ENCODE measurements at places on chromosomes 5 and 9.

GRCh38 chr5:109908366-109908765 lies 218.6 kb downstream of the MAN2A1 start:
- DNase-seq: no peak

DNA sequence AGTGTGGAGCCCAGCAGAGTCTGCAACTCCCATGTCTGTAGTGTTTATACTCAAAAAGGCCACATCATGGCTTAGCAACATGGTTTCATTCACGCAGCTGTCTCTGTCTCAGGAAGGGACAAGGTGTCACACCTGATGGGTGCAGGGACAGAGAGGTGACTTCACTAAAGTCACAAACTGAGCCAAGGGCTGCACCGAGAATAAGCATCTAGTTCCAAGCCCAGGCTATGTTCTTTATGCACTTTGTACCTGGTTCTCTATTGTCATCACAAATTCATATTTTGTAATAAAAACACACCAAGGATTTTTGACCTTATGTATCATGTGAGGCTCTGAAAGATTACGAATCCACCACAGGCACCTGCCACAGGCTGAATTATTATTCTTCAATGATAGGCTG lies 64.9 kb upstream of the STK32A start:
- DNase-seq: no peak

DNA sequence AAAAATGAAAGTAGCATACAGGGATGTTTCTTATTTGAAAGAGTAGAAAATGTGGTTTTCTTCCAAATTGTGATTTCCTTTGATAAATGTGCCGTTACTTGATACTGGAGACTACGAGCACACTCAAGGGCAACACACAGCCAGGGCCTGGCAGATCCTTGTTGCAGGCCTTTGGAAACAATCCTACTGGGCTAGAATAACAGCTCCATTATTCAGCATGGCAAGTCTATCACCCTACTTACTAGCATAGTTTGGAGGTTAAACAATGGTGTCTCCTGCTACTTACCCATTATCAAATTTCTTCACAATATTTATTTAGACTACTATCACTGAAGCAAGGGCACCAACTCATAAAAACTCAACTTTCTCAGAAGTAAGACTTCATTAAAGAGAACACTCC lies 140.8 kb upstream of the ZNF608 start:
- no peak for DNase-seq

DNA sequence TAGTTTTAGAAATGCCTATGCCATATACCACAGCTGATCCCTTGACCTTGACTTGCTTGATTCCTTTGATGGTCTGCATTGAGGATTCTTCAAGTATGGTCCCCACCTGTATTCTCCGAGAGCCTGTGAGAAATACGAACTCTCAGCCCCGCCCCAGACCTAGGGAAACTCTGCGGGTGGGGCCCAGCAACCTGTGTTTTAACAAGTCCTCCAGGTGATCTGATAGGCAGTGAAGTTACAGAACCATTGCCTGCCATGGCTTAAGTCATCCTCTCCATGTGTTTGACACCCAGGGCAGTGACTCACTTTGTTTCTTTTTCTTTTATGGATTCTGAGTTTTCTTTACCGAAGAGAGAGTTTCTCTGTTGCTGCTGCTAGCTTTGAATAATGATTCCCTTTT lies 18.5 kb downstream of the FRMPD1 start:
- no peak for DNase-seq

DNA sequence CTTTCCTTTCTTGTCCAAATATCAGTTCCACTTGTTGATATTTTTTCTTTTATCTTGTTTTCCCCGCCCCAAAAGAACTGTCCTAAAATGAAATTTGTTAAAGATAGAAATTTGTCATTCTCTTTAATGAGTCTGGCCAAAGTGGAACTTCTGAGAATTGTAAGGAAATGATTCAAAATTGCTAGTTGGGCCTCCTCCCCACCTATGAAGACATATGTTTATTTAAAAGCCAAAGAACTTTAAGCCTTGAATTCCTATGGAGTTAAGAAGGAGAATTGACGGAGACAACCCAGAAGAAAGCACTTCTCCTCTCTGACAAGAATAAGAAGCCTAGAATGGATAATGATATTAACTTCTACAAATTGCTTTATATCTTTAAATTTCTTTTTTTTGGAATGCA lies 59.1 kb upstream of the ALDH1A1 start:
- no peak for DNase-seq

DNA sequence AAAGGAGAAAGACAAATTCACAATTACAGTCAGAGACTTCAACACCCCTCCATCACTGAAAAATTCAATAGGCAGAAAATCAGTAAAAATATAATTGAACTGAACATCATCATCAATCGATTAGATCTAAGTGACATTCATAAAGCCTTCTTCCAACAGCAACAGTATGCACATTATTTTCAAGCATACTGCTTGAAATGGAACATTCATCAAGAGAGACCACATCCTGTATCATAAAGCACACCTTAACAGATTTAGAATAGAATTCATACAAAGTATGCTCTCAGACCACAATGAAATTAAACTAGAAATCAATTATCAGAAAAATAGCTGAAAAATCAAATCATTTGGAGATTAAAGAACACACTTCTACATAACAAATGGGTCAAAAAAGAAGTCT lies 39.1 kb downstream of the ERMP1 start:
- DNase-seq: no peak

- no peak for DNase-seq
Observed at GRCh38 chr5:135203593-135204036, 169.6 kb upstream of the PITX1 start.

DNA sequence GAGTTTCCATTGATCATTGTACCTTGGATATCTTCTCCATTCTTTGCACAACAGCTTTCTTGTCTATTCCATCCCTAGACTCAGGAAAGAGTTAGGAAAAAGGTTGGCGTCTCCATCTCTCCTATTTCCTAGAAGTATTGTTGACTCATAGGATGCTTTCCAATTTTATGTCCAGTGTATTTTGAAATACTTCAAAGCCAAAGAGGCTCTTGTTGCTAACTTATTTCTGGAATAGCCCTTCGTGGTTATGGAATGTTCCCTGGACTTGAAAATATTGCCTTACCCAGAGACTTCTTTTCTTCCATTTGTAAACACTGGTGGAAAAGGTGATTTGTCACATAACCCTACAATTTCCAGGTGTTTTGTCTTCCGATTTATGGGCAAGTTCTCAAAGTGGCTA lies 402.3 kb upstream of the ZNF608 start:
- DNase-seq: peak; percentile 31

DNA sequence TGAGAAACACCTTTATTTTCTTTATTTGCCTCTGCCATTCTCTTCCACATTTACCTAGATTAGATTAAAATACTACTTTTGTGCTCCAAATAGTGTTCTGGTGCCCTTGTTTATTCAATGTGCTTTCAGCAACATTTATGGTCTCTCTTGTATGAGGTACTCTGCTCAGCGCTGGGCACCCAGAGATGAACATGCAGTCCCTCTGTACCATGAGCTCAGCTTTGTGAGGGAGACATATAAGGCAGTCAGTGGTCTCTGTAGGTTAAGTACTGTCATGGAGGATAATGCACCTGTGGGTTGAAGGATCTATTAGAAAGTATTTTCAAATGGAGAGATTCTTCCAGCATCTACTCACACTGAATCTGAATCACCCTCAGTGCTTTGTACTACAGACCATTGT lies 176.5 kb downstream of the TAF11L14 start:
- DNase-seq: no peak

- no peak for DNase-seq
Observed at GRCh38 chr9:109179801-109180523, 12.9 kb upstream of the FRRS1L start.

- no peak for DNase-seq
Observed at GRCh38 chr5:93342563-93343061, 238.4 kb downstream of the NR2F1-AS1 start.

DNA sequence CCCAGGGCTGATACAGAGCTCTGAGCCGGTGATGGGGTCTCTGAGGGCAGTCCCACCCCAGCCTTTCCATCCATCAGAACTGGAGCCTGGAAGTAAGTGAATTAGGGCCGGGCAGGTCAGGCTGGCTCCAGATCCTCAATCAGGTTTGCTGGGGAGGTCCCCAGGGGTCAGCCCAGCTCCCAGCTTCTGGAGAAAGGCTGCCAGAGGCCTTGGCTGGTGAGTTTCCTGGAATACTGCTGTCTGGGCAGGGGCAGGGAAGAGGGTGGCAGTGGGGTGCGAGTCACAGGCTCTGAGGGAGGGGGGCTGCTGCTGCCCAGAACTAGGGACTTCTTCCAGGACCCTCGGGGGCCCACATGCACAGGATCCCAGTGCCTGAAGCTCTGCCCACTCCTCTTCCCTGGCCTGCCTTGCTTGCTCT lies 200.6 kb upstream of the MVB12B start:
- no peak for DNase-seq

- DNase-seq: no peak
Observed at GRCh38 chr5:169085636-169086035, 215.3 kb downstream of the SLIT3 start.

DNA sequence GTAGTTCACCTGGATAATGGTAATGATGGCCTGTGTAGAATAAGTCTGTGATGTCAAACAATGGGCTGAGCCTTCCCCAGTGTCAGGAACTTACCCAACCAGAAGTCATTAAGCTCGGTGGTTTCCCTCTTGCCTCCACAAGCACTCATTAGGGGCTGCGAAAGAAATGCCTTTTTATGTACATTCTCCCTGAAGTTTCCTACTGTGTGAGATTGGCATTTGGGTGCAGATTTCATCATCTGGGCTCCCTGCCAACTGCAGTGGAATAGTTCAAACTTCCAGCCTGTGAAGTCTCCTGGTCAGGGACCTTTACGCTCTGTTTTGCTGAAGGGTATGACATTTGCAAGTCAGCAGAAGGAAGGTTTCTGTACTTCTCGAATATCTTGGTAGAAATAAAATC lies 41.6 kb upstream of the TMEM215 start:
- no peak for DNase-seq

DNA sequence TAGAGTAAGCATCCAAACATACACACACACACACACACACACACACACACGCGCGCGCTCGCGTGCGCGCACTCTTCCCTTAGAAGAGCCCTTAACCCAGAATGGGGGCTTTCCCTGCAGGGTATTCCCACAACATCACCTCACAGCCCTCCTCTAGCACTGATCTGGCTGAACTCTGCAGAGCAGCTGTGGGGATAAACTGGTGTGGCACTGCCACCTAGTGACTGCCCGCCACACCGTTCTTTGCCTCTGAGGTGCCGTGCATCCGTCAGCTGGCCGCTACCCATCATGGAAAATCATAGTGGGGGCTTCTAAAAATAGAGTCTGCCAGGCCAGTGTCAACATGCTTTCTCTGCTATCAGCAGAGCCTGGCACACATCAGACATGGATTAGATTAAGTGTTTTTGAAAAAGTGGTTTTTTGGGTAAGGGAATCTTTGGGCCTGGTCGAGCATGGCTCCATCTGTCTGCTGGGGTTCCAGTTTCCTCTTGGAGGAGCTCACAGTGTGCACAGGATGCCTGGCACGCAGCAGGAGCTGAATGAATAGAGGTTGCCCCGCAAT lies 88.1 kb downstream of the KCNN2 start:
- DNase-seq: peak; percentile 3

- DNase-seq: no peak
Observed at GRCh38 chr5:5335107-5335506, 87.4 kb upstream of the ICE1 start.

- DNase-seq: no peak
Observed at GRCh38 chr9:131976157-131977108, 103.2 kb downstream of the MED27 start.

DNA sequence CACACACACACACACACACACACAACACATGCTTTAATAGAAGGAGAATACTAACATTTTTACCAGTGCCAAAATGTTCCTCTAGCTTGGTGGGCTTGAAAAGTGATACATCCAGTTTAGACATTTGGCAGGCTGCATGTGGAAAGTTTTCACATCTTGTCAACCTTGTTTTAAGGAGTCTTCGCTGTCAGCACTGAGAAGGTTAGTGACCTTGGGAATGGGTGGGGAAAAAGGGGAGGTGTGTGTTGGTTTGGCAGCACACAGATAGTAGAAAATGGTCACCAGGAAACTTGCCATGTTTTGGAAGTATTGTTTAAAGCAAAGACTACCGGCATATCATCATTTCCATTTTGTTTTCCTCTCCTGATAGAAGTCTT lies 346.5 kb upstream of the ADAMTSL1 start:
- no peak for DNase-seq

- DNase-seq: no peak
Observed at GRCh38 chr5:171871711-171872110, 86.1 kb downstream of the SMIM23 start.

- DNase-seq: no peak
Observed at GRCh38 chr5:160359816-160360215, 10.6 kb downstream of the C1QTNF2 start.

GRCh38 chr5:127320032-127320965 lies 29.7 kb downstream of the MEGF10 start:
- DNase-seq: no peak

DNA sequence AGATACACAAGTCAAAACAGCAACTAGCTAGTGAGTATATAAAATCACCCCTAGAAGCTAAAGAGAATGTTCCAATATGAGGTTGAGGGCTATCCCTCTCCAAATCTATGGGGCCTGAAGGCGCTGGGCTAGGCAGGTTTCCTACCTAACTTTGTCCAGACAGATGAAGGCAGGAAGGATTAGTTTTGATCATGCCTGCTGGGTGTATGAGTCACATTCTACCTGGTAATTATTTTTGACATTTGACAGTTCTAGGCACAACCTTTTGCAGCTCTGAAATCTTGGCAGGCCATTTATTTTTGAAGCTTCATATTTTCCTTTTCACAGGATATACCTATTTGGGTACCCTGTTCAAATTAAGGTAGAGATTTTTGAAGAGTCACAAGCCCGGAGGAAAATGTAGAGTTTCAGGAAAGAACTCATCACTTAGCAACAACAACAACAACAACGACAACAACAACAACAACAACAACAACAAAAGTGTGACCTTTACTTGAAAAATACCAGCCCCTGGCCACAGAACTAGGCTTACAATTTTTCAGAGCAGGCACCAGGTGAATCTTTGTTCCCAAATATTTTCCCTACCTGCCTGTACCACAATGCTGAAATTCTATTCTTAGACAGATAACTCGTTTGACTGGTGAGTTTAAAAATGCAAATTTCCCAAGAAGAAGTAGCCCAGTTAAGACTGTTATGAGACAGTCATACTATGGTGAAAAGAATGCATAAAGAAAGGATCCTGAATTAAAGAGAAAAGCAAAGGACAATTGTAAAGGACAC lies 175.5 kb upstream of the TUT7 start:
- no peak for DNase-seq

GRCh38 chr5:179806250-179807048 lies at the start of gene MGAT4B:
Gene MGAT4B (minus strand): TSS chr5:179806866. CDS start chr5:179806583, 283 bp downstream.
- DNase-seq: peak; percentile 27

DNA sequence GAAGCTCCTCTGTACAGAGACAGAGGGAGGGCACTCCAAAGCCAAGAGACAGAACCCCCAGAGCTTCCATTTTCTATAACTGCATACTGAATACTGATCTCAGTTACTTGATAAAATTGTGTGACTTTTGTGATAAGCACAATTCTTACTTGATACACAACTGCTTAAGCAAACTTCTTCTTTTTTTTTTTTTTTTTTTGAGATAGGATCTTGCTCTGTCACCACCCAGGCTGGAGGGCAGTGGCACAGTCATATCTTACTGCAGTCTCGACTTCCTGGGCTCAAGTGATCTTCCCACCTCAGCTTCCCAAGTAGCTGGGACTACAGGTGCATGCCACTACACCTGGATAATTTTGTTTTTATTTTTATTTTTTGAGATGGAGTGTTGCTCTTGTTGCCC lies 252.1 kb upstream of the ZNF608 start:
- DNase-seq: no peak
